Karpas-422 (cell line): ENCODE measurements at places on chromosomes 12 and 14.

DNA sequence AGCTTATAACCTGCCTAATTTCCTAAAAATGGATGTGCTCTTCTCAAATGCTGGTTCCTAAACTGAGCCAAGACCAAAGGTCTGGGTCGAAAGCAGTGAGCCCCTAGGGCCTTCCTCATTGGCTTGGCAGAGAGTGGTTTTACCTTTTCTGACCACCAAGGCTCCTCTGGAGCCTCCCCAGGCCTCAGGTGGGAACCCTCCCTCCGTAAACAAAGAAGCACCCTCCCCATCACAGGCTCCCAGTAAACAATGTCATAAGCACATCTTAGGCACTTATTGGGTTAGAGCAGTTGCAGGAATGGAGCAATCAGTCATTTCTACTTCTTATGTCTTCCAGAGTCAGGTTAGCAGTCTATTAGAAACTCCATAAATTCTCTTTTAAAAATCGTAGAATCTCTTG is 6.0 kb downstream of the CHPT1 start:
- DNase-seq, result no peak

DNA sequence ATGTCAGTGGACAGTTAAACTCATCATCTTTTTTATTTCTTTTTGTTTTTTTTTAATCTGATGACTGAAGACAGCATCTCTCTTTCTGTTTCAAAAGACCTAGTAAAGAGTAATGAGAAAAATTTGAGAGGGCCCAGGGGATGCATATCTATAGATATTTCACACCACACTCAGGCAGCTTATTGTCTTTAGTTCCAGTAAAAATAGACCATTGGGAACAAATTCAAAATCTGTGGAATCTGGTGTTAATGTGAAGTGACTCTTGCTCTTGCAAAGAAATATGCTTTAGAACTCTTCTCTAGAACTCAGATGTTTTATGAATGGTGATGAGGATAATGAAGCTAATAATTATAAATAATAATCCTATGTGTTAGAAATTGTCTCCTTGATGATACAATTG is 214.5 kb upstream of the ATP2B1 start:
- DNase-seq, result no peak

DNA sequence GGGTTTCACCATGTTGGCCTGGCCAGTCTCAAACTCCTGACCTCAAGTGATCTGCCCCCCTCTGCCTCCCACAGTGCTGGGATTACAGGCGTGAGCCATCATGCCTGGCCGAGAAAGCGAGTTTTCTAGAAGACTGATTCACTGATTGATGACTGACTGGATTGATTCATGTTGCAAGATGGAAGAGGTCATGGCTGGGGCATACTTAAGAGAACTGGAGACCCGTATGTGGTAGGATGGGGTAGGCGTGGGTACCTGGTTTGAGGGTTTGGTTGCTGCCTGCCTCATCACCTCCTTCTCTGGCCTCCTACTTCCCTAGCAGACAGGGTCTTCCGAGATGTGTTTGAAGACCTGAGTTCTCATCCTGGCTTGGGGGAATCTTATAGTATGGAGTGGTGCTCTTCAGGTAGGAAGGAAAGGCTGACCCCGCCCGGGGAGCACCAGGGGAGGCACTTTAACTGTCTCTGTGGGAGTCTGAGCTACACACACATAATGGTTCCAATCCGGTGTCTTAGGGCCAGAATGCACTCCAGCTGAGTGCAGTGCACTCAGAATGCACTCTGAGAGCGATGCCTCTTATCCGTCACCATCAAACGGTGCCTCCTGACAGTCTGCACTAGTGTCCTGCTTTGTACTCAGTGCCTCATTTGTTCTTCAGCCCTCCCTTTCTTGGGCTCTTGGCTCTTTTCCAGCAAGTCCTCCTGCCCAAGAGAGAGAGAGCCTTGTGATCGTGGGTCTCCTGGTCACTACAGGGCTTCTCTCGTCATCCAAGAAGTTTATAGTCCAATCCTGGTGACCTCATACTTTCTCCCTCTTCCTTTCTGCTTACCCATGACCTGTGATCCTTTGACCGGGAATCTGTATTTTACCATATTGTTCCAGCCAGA is 19.7 kb downstream of the PLEKHG3 start:
- DNase-seq, result no peak

DNA sequence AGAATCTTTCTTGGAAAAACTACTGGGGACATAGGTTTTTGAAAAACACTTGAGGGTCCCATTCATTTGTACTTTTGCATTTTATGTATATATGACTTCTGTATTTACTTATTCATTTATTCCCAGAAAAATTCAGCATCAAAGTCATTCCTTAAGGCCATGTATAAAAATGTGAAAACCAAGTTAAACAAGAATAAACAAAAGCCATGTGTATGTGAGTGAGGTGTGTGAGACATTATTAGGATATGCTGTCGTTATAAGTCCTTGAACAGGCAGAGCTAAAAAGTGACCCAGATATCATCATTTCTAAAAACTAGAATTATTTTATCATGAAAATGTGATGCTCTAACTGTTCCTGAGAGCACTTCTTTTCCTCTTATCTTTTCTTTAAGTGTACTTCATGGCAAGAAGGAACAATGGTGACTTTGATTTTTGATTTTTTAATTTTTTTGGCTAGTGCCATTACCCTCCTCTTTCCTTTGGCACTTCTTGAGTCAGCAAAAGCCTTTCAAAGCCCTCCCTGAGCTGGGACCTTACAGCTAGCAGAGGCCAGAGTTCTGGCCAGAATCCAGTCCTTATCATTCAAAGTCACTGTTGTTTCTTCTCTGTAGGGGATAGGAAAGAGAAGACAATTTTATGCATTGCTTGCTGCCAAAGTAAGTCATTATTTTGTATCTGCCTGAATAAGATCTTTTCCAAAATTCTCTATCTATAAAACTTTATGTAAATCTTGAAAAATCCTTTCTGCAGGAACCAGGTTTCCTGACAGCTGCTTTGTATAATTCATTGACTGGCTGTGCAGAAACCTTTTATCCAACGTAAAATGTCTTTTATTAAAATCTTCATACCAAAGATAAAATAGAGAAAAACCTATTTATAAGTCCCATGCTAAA is 419.7 kb upstream of the PRICKLE1 start:
- no peak for DNase-seq

GRCh38 chr12:121132601-121133481 is at the start of gene P2RX7:
TSS of gene P2RX7 (plus strand) at chr12:121132876. CDS start at chr12:121132971, 95 bp downstream.
- DNase-seq, result no peak

DNA sequence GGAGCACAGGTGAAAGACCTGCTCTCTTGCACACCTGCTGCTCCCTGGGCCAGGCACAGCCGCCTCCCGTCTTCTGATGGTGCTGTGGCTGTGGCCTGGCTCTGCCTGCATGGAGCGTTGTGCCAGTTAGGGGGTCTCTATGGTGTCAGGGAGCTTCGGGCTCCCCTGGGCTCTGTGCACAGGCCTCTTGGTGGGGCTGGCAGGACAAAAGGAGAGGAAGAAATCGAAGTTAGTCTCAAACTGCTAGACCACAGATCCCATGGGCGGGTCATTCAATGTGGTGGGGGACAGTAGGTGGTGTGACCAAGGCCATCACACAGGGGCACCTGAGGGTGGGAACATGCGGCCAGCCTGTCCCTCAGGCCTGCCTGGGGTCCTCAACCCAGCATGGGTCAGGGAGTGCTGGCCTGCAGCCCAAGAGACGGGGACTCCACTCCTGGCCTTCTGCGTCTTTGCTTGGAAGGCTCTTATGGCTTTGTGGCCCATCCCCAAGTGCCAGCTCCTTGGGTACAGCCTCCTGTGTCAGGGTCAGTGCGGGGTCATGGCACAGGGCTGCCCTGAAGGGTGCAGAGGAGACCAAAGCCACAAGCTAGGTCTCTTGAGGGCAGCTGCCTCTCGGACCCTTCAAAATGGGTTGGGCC is 84.1 kb downstream of the KIF26A start:
- no peak for DNase-seq

GRCh38 chr12:101173197-101173749 is 36.8 kb downstream of the SLC5A8 start:
- peak; percentile 43 for DNase-seq

DNA sequence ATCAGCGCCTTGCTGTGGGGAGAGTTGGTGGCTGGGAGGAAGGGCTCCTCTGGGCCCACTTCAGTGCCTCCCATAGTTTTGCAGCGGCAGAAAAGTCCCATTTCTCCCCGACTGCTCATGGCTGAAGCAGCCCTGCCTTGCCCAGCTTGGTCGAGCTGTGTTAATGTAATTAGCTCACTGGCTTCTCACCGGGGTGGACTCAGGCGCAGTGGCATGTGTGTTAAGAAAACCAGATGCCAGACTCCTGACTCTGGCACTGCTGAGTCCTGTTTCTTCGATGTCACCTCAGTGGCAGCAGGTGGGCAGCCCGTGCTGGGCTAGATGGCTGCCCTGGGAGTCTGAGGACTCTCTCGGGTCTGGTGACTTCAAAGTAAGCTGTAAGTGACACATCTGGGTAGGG is 47.4 kb downstream of the CHST11 start:
- no peak for DNase-seq

- DNase-seq, result no peak
These were observed 28.2 kb upstream of the TMEM233 start for GRCh38 chr12:119565404-119565803.

DNA sequence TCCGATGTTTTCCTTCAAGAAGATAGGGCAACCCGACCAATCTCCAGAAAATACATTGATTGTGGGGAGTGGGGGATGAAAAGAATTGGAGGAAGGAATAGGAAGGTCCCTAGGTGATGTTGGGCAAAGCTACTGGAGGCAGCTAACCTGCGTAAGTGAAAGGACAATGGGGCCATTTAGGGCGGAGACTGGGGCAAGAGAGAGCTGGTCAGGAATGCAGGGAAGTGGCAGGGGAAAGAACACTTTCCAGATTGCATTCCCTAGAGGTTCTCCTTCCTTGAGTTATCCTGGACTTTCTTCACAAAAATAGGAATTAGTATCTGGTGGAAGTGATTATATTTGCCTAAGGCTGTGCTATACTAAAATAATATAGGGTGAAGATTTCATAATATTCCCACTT is 151.8 kb upstream of the HMGA2 start:
- peak; percentile 16 for DNase-seq

DNA sequence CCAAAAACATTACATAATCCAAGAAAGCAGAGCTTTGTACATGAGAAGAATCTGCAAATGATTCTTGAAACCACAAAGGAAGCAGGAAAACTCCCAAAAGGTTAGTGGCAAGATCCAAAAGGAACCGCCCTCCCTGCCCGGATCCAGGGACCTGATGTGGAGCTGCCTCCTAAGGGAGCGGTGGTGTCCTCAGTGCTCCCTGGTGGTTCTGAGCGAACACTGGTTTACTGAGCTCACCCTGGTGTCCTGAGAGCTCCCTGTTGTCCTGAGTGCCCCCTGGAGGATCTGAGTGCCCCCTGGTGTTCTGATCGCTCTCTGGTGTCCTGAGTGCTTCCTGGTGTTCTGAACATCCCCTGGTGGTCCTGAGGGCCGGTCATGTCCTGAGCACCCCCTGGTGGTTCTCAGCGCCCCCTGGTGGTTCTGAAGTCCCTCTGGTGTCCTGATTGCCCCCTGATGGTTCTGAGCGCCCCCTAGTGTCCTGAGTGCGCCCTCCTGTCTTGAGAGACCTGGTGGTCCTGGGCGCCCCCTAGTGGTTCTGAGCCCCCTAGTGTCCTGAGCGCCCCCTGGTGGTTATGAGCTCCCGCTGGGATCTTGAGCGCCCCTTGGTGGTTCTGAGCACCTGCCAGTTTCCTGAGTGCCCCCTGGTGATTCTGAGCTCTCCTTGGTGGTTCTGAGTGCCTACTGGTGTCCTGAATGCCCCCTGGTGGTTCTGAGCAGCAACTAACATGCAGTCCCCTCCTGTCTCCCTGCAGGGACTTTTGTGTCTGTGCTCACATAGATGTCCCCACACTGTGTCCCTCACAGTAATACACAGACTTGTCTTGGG is 891.1 kb downstream of the TMEM121 start:
- peak; percentile 87 for DNase-seq

GRCh38 chr12:34291426-34291901 is 269.2 kb downstream of the ALG10 start:
- no peak for DNase-seq

DNA sequence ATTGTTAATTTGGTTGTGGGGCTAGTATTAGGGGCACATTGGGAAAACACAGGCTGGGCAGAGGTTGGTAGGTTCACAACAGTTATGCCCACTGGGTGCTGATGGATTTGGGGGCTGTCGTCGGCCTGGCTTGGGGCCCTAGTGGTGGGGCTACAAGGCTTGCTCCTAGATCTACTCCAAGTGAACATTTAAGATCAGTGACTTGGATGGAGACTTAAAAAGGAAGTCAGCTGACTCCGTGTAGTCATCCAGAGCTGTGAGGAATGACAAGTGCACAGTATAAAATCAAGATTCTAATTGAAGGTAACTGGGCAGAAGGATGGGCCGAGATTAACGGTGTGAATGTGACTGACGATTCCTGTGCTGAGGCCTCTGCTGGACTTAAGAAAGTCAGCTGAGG is 12.8 kb upstream of the NR4A1 start:
- no peak for DNase-seq

GRCh38 chr12:7387289-7387688 is 56.7 kb downstream of the CD163L1 start:
- DNase-seq, result peak; percentile 53

- no peak for DNase-seq
These were observed 9.4 kb upstream of the COCH start for GRCh38 chr14:30864934-30865333.

DNA sequence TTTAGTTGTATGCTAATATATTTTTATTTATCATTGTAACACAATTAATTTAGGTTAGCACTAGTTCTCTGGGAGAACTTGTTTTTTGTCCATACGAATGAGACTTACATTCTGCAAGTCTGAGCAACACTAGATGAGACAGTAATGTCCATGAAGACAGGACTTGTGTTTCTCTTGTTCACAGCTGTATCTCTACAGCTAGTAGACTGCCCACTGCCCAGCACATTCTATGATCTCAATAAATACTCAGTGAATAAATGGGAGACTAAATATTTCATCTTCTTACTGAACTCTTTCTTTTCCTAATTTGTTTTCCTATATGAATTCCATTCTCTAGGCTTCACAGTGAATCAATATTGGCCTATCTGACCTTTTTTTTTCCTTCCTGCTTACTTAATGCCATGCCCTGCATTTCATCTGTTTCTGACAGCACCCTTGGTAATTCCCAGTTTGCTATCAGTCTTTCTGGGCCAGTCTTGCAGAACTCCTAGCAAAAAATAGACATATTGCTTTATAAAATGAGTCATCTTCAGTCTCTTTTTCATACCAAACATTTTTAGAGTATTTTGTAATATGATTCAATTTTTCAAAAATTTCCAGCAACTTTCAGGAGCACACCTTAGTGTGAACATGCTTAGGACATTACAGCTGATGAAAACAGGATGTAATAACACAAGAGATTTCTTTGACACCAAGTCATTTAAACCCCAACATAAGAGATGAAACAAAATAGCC is 185.5 kb upstream of the ATP2B1 start:
- DNase-seq, result no peak

GRCh38 chr12:75909714-75910656 is 121.6 kb downstream of the PHLDA1 start:
- no peak for DNase-seq
